ENCODE measurements at places on chromosomes 5 and 9. TPM values are rescaled to one million over a fixed set of nuclear protein-coding genes. Genes with fewer than 3 reads are reported as not detected.

SPATA6L gene
- total RNA-seq: 3.1 TPM

SLC22A5 gene
- total RNA-seq: 2.7 TPM

NTRK2 gene
- total RNA-seq: 9.8 TPM

ALDH1A1 gene
- 3.3 TPM for total RNA-seq

RAI14 gene
- total RNA-seq: 9.8 TPM

MROH2B gene
- not detected for total RNA-seq

PLPP7 gene
- 0.28 TPM for total RNA-seq

TAF1L gene
- not detected for total RNA-seq

DNA sequence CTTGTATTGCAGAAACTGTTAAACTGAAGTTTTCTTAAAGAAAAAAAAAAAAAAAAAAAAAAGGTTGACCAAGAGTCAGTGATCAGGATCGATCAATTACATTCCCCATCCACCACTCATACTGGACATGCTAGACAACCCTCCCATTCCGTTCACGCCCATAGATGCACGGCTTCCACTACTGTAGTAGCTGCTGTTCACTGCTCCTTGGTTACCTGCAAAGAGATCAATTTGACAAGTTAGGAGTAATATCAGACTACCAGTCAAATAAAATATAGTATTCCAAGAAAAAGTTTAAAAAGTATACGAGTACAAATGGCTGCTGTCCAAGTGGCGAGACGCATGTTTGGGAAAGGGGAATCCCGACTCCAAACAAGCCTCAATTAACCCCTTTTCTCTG is 8.7 kb downstream of the HNRNPH1 start:
- no peak for ATAC-seq

- ATAC-seq: no peak
Observed at GRCh38 chr9:21160178-21160577, 6.3 kb downstream of the IFNA21 start.

GRCh38 chr5:134145041-134145757 is 30.7 kb downstream of the TCF7 start:
- ATAC-seq: no peak

DNA sequence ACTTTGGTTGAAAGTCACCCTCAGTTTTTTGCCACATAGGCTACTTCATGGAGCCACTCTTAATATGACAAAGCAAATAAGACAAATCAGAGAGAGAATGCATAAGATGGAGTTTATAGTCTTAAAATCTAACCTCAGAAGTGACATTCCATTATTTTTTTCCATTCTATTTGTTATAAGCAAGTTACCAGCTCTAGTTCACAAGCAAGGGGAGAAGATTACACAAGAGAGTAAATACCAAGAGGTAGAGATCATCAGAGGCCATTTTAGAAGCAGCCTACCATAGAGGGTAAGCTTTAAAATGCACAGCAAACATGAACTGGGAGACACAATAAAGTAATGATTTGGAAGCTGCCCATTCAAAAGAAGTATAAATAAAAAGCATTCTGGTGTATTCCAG is 651.3 kb upstream of the MEF2C start:
- ATAC-seq: no peak

DNA sequence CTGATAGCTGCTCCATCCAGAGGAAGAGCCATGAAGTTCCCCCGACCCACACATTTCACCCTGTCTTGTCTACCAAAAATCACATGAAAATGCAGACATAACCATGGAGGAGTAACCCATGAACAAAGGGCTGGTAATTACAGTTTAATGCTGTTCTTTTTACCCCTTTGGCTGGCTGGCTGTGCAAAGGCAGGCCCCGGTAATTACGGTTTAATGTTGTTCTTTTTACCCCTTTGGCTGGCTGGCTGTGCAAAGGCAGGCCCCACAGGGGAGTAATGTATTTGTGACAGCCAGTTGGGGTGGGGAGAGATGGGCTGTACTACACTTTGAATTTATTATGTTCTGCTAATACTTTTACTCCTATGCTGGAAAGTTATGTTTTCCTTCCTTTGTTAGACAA is 41.7 kb downstream of the PIK3R1 start:
- no peak for ATAC-seq

GRCh38 chr9:89661956-89662717 is 57.3 kb downstream of the GADD45G start:
- ATAC-seq: peak; percentile 87

GRCh38 chr5:143569213-143569701 is 165.8 kb upstream of the NR3C1 start:
- no peak for ATAC-seq

DNA sequence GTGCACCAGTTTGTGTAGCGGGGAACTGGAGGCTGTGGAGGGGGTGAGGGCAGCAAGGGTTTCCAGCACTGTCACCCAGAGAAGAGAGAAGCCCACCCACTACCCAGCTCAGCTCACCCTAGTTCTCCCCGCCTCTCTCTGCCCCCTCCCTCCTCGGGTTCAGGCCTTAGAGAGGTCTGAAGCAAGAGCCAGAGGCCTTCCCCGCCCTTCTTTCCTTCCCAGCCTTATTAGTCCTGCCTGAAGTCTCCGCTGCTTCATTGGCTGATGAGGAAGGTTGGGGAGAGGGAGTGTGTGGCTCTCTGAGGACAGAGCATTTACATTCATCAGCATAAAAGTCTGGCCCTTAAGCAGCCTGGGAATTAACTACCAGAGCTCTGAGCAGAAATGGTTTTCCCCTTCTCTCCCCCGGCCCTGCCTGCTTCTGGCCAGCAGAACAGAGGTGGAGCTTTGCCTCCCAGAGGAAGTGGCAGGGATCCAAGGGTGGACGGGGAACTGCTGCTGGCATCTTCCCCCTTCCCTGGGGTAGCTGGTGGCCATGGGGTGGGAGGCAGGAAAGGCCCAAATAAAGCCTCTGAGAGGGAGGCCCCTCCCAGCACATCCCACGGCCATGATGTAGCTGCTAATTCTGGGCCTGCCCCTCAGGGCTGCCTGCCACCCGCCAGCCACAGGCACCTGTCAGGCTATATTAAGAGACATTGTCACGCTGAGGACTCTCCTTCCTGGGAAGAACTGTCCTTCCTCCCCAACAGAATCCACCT is 4.1 kb downstream of the DNAJB5 start:
- ATAC-seq: peak; percentile 30

GRCh38 chr5:95843733-95844223 is 21.3 kb upstream of the GLRX start:
- ATAC-seq: no peak

GRCh38 chr5:142475102-142475513 is 150.3 kb upstream of the SPRY4 start:
- ATAC-seq: no peak

- ATAC-seq: no peak
Observed at GRCh38 chr9:9914174-9914573, 698.6 kb downstream of the PTPRD start.

- ATAC-seq: peak; percentile 55
Observed at GRCh38 chr9:37486616-37487548, 1.1 kb downstream of the POLR1E start.

DNA sequence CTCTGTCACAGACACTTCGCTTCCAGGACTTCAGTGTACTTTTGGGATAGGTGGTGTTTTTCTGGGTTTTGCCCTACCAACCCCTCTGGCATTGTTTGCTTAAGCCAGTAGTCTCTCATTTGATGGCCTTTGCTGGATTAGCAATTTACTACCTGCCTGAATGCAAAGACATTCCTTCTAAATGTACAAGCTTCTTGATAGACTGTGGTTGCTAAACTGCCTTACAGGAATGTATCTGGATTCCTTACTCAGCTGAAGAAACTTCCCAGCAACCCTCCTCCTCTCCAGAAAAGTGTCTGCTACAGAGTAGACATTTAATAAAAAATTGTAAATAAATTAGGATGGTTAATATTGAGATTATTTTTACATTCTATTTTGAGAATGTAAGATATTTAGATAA is 1916.7 kb downstream of the EFNA5 start:
- ATAC-seq: no peak

GRCh38 chr5:2007878-2008501 is 125.3 kb upstream of the IRX4 start:
- no peak for ATAC-seq

GRCh38 chr5:175460126-175460525 is 16.1 kb upstream of the DRD1 start:
- no peak for ATAC-seq

- peak; percentile 22 for ATAC-seq
Observed at GRCh38 chr9:87909310-87910041, 8.3 kb upstream of the SPATA31C1 start.

- no peak for ATAC-seq
Observed at GRCh38 chr5:102845041-102845440, 89.9 kb downstream of the PAM start.

GRCh38 chr9:37775216-37775919 is 9.5 kb downstream of the EXOSC3 start:
- no peak for ATAC-seq

DNA sequence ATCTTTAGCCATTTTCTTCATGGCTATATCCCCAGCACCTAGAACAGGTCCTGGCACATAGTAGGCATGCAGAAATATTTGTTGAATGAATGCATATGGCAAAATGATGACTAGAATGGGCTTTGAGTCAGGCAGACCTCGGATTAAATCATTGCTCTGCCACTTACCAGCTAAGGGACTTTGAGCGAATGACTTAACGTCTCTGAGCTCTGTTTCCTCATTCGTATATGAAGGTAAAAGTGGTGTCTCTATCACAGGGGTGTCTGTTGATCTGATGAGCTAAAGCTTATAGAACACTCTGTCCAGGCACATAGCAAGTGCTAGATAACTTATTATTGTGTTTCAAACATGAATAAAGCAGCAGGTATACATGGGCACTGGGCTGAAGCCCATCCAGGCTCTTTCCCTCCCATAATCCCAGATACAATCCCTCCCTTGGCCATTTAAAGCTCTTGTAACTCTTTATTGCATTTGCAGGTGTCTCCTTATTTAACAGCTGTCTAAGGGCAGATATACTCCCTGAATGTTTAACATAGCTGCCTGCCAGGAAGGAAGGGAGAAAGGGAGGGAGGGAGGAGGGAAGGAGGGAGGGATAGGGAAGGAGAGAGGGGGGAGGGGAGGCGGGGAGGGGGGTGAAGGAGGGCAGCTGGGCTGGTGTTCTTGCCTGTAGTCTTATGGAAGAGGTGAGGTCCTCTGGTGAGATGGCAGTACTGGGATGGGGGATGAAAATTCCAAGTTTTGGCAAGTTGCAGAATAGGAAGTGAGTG is 23.2 kb upstream of the STXBP1 start:
- ATAC-seq: no peak

DNA sequence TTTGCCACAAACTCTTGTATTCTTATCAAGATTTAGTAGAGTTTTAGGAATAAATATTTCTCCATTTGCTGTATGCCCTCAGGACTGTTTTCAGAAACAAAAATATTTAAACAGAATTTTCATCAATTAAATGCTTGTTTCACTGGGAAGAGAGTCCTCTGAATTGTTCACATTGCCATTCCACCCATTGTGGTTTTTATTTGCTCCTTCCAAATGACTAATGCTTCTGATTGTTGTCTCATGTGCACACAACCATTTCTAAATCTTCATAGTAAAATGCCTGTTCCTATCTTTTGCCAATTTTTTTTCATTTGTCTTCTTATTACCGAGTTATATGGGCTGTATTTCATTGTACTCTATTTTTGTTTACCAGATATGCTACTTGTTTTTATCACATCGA is 10.6 kb downstream of the MARCOL start:
- no peak for ATAC-seq

- ATAC-seq: no peak
Observed at GRCh38 chr9:137919095-137919465, 41.5 kb downstream of the CACNA1B start.

DNA sequence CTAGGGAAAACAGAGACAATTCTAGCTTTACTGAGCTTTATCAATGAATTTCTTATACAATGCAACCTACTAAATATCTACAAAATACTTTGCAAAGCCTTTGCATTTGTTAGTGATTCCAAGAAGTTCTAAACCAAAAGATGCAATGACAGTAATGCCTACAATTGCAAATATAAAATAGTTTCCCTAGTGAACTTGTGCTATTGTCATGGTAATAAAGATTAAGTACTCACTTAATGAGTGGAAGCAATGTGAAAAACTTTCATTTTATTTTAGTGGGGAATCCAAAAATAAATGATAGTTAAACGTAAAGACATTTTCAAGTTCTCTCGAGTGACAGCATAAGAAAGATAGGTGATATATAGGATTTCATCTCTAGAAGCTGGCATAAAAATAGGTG is 270.5 kb upstream of the CTNND2 start:
- ATAC-seq: no peak

DNA sequence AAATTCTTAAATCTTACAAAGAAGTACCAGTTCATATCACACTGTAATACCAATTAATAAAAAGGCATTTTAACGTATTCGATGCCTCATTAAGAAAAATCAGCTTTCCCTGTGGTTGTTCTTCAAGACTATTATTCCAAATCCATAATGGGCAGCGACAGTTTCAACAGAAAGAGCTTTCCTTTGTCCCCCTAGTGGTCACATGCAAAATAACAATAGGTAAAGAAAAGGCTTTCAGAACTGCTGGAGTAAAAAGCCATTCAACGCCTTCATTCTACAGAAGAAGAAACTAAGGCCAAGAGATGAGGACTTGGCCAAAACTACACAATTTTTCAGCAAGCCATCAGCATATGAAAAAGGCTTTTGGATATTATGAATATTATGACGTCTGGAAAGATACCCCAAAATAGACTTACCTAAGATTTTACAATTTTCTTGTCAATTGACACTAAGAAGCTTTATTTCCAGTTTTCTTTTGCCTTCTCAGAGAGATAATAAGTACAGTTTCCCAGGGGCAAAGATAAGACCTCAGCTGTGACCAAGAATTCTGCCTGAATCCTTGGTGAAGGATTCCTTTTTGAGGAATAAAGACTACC is 6.7 kb upstream of the CDH6 start:
- ATAC-seq: no peak

DNA sequence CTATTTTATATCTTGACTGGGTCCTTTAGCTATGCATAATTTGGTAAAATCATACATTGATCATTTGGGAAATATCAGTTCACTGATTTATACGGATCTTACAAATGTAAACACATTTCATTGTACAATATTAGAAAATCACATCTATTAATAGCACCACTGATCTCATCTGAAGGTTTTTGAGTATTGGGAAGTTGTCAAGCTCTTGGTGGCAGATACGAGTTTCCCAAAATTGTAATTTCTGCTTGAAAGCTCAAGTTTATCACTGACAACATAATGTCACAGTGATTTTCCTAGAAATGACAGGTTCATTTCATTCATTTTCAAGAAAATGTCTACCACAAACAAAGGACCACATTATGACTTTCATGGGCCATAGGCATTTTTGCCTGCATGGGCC is 3.0 kb upstream of the MACROH2A1 start:
- ATAC-seq: no peak

DNA sequence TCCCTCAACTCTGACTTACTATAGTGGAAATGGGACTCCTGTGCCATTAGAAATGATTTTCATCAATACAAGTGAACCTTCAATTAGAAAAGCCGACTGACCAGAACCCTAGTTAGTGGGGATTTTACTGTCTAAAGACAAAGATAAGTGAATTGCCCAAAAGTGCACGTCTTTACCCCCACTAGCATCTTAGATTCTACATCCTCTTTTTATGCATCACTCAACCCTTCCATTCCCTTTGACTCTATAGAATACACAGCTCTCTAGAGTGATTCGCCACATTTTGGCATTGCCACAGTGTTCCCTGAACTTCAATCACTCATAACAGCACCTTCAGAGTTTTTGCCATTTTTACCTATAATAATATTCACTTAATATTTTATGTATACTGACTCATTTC is 226.6 kb downstream of the EBF1 start:
- ATAC-seq: no peak

Data from esophagus mucosa (tissue), 1 donor.